Neuronal stem cell (in vitro differentiated cells): ENCODE measurements at places on chromosomes 3 and 15.

- DNase-seq = no peak
These were observed 74.9 kb downstream of the PIK3R4 start for GRCh38 chr3:130671545-130672312.

DNA sequence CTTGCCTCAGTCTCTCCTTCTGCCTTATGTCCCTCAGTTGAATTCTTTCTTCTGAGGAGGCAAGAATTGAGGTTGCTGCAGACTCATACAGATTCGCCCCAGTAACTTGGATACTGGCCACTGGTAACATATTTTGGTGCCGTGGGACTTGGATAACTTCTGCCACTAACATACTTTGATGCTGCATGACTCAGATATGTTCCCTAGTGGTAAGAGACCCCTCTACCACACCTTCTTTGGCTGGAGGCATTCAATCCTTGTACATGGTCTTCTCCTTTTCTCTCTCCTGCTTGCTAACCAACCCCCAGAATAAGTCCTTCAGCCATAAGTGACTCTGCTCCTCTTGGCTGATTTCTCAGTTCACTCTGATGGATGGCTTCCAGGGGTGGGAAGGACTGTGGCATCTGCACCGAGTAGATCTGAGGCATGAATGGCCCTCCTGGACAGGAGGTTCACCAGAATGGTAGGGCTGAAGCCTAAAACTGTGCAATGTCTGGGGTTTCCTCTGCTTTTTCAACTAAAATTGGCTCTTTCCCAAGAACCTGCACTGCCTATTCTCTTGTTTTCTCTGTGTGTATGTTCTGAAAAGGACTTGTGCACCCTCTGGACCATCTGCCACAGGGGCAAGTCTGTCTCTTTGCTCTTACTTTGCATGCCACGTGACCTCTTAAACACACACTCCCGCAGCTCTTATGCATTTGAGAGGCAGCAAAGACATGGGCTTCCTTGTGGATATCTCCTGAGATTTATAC, 55.5 kb upstream of the FSTL1 start:
- no peak for DNase-seq

- no peak for DNase-seq
These were observed 51.3 kb downstream of the CCK start for GRCh38 chr3:42214565-42215283.

DNA sequence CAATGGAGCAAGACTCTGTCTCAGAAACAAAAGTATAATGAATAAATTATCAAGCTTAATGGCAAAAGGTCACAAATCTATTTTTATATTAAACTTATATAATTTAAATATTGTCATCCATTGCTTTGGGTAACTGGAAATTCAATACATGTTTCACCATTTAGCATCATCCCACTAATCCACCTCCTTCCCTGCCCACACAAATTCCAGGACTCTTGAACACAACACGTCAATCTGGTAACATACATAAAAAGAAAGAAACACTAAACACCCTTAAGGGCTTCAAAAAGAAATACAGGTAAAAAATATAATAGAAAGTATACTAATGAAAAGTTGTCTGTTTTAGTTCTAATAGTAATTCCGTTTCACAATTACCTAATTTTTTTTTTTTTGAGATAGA, 149.4 kb downstream of the STAG1 start:
- no peak for DNase-seq

GRCh38 chr3:17329927-17330326, 412.5 kb downstream of the TBC1D5 start:
- no peak for DNase-seq

DNA sequence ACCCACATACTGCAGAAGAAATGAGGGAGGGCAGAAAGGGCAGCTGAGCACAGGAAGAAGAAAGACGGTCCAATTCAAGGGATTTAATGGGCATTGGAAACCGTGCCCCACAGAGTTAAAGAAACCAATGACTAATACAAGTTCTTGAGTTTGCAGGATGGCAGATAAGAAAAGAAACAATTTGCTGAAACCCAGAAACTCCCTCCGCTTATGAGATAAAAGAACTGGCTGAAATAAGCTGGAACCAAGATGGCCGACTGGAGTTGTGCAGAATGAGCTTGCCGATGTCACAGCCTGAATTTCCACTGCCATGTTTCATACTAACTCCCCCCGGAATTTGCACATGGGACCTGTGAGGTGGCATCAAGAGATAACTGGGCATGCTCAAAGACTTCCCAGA, 47.1 kb downstream of the SCAP start:
- DNase-seq = no peak

- no peak for DNase-seq
These were observed 247.4 kb upstream of the SATB1 start for GRCh38 chr3:18672561-18672960.

GRCh38 chr3:70315021-70315420, 2.6 kb upstream of the MDFIC2 start:
- DNase-seq = no peak

DNA sequence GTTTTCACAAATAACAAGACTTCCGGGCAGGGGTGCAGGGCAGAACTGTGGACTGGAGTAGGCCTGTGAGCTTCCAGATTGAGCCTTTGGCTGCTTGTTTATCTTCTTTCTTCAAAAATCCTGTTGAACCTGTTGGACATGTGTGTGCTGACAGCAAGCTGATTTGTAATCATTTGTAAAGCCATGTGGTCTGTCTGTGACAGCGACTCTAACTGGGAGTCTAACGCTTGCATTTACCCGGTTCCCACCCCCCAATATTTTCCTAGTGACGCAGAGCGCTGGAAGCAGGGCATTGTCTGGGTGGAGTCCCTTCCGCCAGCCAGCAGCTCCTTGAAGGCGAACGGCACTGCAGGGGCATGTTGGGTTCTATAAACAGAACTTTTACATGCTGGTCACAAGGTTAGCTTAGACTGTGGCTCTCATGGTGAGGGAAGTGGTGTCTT, 85.7 kb upstream of the MYZAP start:
- no peak for DNase-seq

DNA sequence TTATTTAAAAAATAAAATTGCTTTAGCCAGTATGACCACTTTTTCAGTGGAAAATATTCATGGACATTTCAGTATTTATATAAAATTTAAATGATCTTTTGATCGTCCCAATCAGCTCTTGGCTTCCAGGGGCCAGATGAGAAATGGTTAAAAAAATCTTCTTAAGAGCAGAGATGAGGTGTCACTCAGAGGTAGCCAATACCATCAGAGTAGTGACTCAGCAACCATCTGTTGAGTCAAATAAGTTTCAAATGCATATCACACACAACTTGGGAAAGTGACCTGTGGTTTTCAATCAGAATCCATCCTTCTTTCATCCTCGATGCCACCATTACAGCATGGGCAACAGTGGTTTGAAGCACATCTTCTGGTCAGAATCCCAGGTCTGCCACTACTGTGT, 958.8 kb upstream of the NR2F2 start:
- no peak for DNase-seq

DNA sequence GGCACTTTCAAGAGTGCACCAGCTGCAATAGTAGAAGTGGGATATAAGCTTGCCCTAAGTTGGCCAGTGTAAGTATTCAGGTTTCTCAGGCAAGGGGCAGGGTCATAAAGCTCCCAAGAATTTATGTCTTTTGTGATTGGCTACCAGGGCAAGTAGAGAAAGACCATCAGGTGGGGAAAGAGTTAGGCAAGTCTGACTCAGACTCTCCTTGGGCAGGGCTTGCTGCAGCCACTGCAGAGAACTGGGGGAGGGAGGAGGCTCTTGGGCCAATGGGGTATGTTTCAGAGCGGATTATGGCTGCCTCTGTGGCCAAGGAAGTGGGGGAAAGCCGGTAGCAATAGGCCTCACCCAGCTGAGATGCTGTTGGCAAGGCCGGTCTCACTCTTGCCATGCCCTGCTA, 44.6 kb upstream of the SLC25A36 start:
- no peak for DNase-seq

DNA sequence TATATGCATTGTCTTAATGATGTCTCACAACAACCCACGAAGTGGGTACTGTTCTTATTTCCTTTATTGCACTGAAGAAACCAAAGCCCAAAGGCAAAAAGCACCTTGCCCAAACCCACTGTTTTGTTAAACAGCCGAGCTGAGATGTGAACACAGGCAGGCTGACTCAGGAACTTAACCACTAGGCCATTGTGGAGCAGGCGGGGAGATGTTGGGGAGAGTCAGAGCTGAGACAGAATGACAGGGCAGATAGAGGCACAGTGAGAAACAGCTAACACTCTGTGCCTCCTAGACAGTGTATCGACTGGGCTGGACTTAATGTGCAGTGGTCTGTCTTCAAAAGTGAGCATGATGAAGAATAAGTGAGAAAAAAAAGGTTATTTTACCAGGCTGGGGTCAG, 56.5 kb downstream of the RPLP1 start:
- no peak for DNase-seq

DNA sequence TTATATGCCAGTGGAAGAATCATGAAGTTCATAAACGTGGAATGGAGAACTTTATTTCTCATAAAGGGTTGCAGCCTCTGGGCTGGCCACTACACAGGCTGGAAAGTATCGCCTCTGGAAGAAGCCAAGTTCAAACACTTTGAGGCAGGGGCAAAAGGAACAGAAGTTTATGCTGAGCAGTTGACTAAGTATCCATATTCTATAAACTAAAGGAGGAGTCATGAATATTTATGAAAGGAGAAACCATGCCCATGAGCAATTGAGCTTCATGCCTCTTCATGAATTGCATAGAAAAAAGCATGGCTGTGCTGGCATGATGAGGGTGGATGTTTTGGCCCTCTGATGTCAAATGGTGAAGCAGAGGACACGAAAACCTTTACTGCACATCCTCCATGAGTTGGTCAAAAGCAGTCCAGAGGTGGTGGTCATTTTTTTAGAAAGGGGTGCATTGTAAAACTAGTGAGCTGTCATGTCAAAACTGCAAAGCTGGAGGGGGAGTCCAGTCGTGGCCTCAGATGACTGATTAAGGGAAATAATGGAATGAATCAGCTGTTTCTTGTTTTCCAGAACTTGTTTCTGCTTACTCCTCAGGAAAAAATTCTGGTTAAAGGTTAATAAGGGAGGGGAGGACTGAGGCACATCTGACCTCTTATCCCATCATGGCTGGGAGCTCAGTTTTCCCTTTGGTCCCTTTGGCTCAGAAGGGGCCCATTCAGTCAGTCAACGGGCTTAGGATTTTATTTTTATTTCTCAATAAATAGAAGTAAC, 276.7 kb downstream of the CHL1 start:
- no peak for DNase-seq

DNA sequence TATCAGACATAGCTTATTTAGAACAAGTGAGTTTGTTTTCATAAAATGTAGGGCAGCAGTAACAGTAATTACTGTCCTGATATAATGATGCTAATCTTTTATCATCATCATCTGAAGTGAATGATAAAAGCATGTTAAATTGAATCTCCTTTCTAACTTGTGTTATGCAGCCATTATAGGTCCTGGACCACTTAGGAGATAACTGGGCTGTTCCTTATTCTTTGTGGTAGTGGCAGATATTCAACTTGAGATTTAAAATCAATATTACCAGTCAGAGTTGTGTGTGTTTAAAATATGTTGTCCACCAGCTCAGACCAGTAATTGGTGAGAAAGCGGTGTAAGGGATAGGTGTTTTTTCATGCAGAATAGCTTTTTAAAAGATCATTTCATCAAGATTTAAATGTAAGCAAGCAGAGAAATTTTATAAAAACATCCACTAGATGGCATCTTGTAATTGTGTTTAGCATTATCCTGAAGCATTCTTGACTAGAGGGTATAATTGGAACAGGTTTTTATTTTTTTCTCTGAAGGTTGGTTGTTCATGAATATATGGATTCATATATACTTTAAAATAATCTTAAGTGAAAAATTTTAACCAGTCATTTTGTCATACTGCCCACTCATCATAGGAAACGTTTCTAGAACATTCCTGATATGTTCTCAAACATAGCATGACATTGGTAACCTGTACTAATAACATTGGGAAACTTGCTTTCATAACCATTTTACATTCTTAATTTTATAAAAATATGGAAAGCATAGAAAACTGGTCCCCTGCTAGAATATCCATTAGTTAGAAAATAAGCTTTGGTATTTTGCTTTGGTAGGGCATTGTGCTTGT, 153.9 kb downstream of the BBX start:
- no peak for DNase-seq

- no peak for DNase-seq
These were observed 108.4 kb upstream of the TUSC7 start for GRCh38 chr3:116601206-116601605.

DNA sequence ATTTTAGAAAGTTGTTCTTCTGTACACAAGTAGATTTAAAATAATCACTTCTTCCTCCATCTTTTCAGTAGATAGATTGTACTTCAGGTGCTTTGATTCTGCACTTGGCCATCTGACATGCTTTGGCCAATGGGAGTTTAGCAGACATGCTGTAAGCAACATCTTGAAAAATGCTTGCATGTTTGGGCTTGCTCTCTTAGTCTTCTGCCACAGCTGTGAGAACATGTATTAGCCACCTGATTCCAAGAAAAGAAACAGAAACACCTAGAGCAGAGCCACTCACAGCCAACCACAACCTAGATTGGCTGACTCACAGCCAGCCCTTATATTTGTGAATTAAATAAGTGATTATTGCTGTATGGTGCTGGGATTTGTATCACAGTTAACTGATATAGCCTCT, 70.2 kb upstream of the GADL1 start:
- DNase-seq = no peak

DNA sequence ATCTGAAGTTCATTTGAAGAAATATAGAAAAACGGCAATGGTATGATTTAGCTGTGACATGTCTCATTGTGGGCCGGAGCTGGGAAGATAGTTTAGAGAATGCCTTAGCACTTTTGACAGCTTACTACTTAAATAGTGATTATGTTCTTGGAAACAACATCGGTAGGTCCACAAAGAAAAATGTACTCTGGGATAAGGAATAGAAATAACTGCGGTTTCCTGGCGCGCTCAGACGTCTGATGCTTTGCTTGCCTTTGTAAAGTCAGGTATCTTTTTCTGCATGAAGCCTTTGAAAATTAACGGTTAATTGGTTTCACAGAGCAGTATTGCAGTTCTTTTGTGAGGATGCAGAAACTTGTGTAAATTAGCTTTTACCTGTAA, 1.4 kb downstream of the USP3 start:
- no peak for DNase-seq

- no peak for DNase-seq
These were observed 32.7 kb downstream of the UBXN7 start for GRCh38 chr3:196399485-196399945.

GRCh38 chr3:122676759-122677158, 3.9 kb upstream of the PARP14 start:
- no peak for DNase-seq

DNA sequence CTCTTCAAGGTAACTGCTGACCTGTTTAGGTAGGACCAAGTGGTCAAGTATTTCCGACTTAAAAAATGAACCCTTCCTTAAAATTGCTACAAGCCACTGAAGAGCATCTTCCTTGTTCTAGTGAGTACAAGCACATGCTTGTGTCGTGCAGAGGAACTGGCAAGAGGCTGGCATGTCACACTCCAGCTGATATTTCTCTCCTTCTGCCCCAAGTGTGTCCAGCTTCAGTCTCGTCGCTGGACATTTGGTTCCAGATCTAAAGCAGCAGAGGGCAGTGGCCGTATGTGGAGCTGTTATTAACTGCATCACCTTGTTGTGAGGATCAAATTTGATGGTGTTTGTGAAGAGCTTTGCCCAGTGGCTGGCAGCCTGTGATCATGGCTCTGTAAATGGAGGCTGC, 10.0 kb downstream of the RBP2 start:
- no peak for DNase-seq
